ENCODE measurements at places on chromosomes 3 and 15.

GRCh38 chr3:120311863-120312794 lies 27.1 kb upstream of the GPR156 start:
- H3K4me3 ChIP-seq = no peak overlapping the region
- no peaks in the 10 kb centered on the region for H3K4me1 ChIP-seq
- no peaks in the 10 kb centered on the region for H3K27me3 ChIP-seq
- DNase-seq = no peak
- H3K36me3 ChIP-seq = peaks cover 7% of the 10 kb centered on the region
- H3K27ac ChIP-seq = no peak overlapping the region

DNA sequence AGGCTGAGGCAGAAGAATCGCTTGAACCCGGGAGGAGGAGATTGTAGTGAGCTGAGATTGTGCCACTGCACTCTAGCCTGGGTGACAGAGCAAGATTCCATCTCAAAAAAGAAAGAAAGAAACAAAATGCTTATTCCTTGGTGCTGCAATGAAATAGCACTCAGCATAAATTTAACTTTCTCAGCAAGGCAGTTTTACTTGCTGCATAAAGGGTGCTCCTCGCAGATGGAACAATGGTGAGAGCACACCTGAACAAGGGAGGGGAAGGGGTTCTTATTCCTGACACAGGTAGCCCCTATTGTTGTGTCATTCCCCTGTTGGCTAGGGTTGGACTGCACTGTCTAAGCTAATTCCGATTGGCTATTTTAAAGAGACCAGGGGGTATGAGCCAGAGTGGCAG lies 17.1 kb downstream of the PAK2 start:
- H3K27me3 ChIP-seq = no peaks in the 10 kb centered on the region
- H3K4me3 ChIP-seq = no peak overlapping the region
- no peak overlapping the region for H3K27ac ChIP-seq
- peaks cover 69% of the 10 kb centered on the region for H3K36me3 ChIP-seq
- peaks cover 3% of the 10 kb centered on the region for H3K4me1 ChIP-seq

GRCh38 chr3:113431811-113432210 lies 9.5 kb downstream of the CFAP44 start:
- no peak overlapping the region for H3K27ac ChIP-seq
- DNase-seq = no peak
- no peaks in the 10 kb centered on the region for H3K36me3 ChIP-seq
- no peaks in the 10 kb centered on the region for H3K4me1 ChIP-seq

DNA sequence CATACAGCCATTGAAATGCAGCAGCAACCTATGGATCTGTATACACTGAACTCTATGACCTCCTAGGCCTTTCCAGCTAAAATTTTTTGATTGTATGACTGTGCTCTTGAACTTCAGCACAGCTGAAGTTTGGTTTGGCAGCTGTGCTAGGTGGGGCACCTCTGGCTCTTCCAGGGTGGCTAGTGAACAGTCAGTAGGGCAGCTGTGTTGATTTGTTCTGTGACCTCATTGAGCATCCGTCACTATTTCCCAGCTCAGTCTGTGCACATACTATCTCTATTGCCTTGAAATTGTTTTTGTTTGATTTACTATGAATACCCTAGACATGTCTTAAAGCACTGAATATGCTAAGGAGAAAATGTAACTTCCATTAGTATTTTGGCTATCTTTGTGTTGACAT lies 363.2 kb upstream of the NAALADL2 start:
- DNase-seq = no peak
- H3K27me3 ChIP-seq = no peaks in the 10 kb centered on the region
- H3K36me3 ChIP-seq = no peaks in the 10 kb centered on the region
- no peak overlapping the region for H3K27ac ChIP-seq
- H3K4me1 ChIP-seq = no peaks in the 10 kb centered on the region

DNA sequence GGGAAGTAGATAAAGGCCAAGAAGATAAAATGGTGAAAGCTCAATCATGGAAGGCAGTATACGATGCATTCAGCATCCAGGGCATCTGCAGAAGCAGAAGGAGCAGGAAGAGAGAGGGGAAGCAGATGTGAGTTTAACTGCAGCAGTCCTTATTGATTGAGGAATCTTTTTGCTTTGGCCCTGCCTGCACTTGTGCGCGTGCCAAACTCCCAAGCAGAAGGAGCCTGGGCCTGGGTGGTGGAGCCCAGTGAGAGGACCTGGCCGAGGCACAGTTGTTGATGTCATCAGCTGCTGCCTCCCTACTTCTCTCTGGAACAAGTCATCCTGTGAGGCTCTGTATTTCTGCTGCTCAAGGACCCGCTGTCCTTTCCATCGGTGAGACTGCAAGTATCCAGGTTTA lies 65.5 kb upstream of the ROPN1 start:
- no peaks in the 10 kb centered on the region for H3K27me3 ChIP-seq
- DNase-seq = no peak
- no peaks in the 10 kb centered on the region for H3K4me1 ChIP-seq
- no peak overlapping the region for H3K27ac ChIP-seq
- H3K4me3 ChIP-seq = no peak overlapping the region
- H3K36me3 ChIP-seq = peaks cover 5% of the 10 kb centered on the region

GRCh38 chr3:57715686-57716085 lies 22.8 kb upstream of the DENND6A start:
- H3K36me3 ChIP-seq = no peaks in the 10 kb centered on the region
- H3K4me3 ChIP-seq = no peak overlapping the region
- H3K4me1 ChIP-seq = no peaks in the 10 kb centered on the region
- H3K27me3 ChIP-seq = no peaks in the 10 kb centered on the region
- DNase-seq = no peak

DNA sequence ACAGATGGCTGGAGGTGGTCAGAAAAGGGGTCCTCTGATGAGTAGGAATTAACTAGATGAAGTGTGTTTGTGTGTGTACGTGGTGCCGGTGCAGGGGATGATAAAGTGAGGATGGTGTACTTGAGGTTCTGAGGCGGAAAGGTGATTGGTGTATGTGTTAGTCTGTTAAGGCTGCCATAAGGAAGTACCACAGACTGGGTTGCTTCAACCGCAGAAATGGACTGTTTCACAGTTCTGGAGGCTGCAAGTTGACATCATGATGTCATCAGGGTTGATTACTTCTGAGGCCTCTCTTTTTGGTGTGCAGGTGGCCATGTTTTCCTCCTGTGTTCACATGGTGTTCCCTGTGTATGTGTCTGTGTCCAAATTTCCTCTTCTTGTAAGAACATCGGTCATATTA lies 202.4 kb upstream of the RGMA start:
- H3K4me1 ChIP-seq = no peaks in the 10 kb centered on the region
- H3K27ac ChIP-seq = no peak overlapping the region
- no peaks in the 10 kb centered on the region for H3K36me3 ChIP-seq

GRCh38 chr3:62209101-62209500 lies 164.2 kb downstream of the FEZF2 start:
- H3K36me3 ChIP-seq = peaks cover 24% of the 10 kb centered on the region
- no peak for DNase-seq
- H3K4me1 ChIP-seq = no peaks in the 10 kb centered on the region
- no peak overlapping the region for H3K4me3 ChIP-seq
- no peaks in the 10 kb centered on the region for H3K27me3 ChIP-seq

DNA sequence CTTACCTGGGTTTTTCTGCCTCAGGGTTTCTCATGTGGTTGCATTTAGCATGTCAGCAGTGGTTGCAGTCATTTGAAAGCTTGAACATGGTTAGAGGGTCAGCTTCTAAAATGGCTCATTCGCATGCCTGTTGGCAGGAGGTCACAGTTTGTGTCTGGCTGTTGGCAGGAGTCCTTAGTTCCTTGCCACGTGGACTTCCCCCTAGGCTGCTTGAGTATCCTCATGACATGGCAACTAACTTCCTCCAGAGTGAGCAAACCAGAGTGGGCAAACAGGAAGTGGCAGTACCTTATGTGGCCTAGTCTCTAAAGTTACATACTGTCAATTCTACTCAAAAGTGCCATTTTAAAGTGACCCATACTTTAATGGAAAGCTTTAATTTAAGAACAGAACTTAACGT lies 3.4 kb upstream of the UNC13C start:
- no peaks in the 10 kb centered on the region for H3K27me3 ChIP-seq
- H3K4me3 ChIP-seq = no peak overlapping the region
- H3K36me3 ChIP-seq = no peaks in the 10 kb centered on the region
- no peaks in the 10 kb centered on the region for H3K4me1 ChIP-seq

DNA sequence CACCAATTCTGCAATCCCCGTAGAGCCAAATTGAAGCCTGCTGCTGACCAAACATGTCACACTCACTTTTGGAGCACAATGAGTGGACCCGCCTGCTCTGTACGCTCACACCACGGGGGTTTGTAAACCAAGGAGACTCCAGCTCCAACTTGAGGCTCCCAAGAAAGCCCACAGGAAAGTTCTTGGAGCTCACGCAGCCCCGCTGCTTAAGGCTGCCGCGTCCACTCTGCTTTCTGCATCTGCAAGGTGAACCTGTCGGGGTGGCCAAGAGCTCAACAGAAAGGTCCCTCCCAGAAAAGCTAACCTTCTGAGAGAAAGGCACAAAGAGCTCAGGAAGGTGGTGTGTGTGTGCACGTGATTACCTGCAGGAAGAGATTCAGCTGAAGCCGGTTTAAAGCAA lies 94.9 kb downstream of the PCSK6 start:
- no peak overlapping the region for H3K4me3 ChIP-seq
- H3K27me3 ChIP-seq = no peaks in the 10 kb centered on the region
- peak; percentile 14 for DNase-seq
- H3K36me3 ChIP-seq = no peaks in the 10 kb centered on the region
- H3K27ac ChIP-seq = no peak overlapping the region
- H3K4me1 ChIP-seq = no peaks in the 10 kb centered on the region

DNA sequence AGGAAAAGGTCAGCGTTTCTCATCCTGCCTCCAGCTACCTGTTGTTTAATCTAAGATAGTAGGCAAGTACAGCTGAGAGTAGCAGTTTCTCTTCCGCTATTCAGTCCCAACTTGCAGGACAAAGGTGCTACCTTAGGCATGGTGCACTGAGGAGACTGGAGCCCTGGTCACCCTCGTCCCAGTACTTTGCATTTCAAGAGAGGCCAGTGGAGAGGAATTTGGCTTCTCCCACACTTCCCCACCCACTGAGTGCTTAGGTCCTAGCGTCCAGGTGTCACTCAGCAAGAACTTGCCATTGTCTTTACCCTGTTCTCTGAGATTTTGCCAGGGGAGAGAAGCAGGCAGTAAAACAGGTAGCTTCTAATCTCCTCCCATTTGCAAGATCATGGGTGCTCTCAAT lies 12.5 kb upstream of the RPN1 start:
- H3K36me3 ChIP-seq = peaks cover 18% of the 10 kb centered on the region
- H3K27me3 ChIP-seq = no peaks in the 10 kb centered on the region
- peak; percentile 52 for DNase-seq
- H3K4me1 ChIP-seq = peaks cover 2% of the 10 kb centered on the region

DNA sequence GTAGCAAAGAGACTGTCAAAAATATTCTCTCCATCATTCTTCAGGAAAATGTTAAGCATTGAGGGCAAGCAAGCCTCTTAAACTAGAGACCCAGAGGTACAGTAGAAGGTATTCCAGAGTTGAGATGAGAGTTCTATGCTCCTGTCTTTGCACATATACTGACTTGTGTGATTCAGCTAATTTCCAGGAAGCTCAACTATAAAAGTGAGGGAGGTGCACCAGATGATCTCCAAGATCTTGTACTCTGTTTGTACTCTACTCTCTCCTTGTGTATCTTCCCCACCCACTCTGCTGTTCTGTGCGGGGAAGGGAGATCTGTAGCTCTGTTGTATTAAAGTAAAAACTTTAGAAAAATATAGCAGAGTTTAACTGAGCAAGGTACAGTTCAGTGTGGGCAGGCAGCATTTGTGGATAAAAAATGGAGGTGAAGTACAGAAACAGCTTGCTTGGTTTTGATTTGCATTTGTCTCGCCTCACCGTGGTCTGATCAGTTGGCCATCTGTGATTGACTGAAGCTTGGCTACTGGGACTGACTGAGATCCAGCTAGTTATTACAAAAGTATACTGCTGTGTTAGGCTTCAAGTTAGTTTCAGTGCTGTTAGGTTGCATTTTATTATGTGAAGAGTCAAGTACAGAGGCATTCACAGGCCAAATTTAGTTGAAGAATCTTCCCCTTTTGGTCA lies 463.1 kb upstream of the GOLIM4 start:
- H3K4me3 ChIP-seq = no peak overlapping the region
- DNase-seq = no peak
- H3K27me3 ChIP-seq = no peaks in the 10 kb centered on the region
- no peak overlapping the region for H3K27ac ChIP-seq
- H3K4me1 ChIP-seq = no peaks in the 10 kb centered on the region
- H3K36me3 ChIP-seq = no peaks in the 10 kb centered on the region

DNA sequence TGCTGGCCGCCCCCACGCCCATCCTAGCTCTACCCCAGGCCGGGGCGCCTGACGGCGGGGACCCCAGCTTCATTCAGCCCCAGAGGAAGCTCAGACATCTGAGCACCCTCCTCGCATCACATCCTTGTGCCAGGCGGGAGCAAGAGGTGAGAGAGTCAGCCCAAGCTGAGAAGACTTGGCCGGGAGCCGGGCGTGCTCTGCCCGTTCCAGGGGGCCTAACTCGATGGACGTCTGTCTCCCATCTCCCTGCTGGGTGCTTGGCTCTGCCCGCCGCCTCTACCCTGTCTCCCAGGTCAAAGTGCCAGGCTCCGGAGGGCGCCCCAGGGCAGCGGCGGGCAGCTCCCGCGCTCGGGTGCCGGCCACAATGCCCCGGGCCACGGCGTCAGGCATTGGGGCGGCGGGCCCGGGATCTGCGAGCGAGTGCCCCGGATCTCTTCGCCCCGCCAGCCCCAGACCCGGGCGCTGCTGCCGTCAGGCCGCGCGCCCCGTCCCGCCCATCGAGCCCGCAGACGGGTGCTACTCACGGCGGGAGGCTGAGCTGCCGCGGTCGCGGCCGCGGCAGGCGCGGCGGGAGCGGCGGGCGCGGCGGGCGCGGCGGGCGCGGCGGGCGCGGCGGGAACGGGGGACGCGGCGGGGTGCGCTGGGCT lies 388 bp downstream of the DAPK2 start:
- no peak overlapping the region for H3K27ac ChIP-seq
- peak overlapping the region; percentile 74 for H3K4me3 ChIP-seq
- peak; percentile 46 for DNase-seq
- peaks cover 5% of the 10 kb centered on the region for H3K27me3 ChIP-seq

GRCh38 chr3:144762091-144762490 lies 790.5 kb downstream of the DIPK2A start:
- no peaks in the 10 kb centered on the region for H3K27me3 ChIP-seq
- H3K4me1 ChIP-seq = no peaks in the 10 kb centered on the region
- peaks cover 6% of the 10 kb centered on the region for H3K36me3 ChIP-seq

DNA sequence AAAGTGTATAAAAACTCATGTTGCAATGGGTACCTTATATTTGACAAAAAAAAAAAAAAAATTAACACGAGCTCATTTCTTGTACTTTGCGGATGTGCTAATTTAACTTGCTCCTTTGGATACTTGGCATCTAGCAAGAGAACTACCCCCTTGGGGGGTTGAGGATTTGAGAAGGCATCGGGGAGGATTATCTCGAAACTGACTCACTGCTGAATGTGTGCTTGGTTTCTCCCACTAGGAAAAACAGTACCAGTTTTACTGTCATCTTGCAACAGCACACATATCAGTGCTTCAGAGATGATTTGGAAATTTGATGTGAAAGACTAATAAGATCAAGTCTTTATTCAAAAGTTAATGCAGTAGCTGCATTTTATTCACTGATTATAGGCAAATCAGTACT lies 891 bp downstream of the EXOG start:
- no peak for DNase-seq
- no peaks in the 10 kb centered on the region for H3K27me3 ChIP-seq
- H3K36me3 ChIP-seq = peaks cover 25% of the 10 kb centered on the region
- no peaks in the 10 kb centered on the region for H3K4me1 ChIP-seq

GRCh38 chr3:57163751-57164150 lies 1.4 kb downstream of the IL17RD start:
- H3K27ac ChIP-seq = no peak overlapping the region
- no peak for DNase-seq
- H3K36me3 ChIP-seq = 0 out of 2 replicates have a peak, but pooled peaks cover 3% of the 10 kb centered on the region
- peaks cover 33% of the 10 kb centered on the region for H3K4me1 ChIP-seq
